Thymus (tissue), 14 donors: ENCODE measurements at places on chromosomes 6 and 20. TPM values are rescaled to one million over a fixed set of nuclear protein-coding genes. Genes with fewer than 3 reads are reported as not detected.

- DNase-seq, result no peak
Measured at GRCh38 chr6:2797564-2798031, 32.4 kb downstream of the WRNIP1 start.

DNA sequence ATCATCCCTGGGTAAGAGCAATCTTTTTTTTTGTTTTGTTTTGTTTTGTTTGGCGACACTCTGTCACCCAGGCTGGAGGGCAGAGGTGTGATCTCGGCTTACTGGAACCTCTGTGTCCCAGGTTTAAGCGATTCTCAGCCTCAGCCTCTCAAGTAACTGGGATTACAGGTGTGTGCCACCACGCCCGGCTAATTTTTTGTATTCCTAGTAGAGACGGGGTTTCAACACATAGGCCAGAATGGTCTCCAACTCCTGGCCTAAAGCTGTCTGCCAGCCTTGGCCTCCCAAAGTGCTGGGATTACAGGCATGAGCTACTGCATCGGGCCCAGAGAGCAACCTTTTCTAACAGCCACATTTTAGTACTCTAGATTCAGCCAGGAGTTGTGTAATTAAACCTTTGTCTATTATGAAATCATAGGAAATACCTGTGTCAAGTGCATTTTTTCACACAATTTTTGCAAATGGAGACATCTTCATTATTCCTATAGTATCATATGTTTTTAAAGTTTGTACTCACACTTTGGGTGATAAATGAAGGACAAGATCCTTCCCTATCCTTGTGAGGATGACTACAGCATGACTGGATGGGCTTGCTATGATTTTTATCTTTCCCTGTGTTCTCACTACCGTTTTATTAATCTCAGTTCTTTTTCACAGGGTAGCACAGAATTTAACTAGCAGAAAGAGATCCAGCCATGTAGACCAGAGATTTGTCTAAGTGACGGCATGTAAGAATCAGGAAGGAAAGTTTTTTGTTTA, 82.6 kb downstream of the OR2B2 start:
- DNase-seq, result no peak

DNA sequence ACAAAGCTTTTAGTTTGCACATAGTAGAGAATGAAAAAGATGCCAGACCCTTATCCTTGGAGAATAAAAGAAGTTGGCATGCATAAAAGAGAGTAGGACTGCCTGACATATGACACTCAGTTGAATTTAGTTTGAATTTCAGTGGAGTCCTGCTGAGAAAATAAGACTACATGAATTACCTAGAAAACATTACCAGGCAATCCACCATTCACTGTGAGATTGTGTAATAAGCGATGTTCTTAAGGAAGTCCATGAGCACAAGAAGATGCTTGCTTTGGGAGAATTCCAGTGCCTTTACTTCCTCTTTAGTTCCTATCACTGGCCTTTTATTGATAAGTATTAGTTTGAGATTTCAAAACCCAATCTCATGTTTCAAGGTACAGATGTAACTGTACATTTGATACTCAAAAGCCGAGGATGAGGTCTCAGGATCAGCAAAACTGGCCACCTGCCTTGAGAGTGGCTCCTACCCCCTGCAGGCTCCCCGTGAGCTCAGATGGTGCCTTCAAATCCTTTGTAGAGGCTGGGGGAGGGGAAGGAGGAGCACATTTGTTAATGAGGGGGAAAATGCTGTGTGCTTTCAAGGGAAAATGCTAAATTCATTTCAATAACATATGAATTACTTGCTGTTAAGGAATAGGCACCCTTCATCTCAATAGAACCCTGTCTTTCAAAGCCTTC, 11.2 kb upstream of the UNC93A start:
- DNase-seq, result no peak

GRCh38 chr6:44708208-44708607, 320.7 kb downstream of the CDC5L start:
- DNase-seq, result no peak

DNA sequence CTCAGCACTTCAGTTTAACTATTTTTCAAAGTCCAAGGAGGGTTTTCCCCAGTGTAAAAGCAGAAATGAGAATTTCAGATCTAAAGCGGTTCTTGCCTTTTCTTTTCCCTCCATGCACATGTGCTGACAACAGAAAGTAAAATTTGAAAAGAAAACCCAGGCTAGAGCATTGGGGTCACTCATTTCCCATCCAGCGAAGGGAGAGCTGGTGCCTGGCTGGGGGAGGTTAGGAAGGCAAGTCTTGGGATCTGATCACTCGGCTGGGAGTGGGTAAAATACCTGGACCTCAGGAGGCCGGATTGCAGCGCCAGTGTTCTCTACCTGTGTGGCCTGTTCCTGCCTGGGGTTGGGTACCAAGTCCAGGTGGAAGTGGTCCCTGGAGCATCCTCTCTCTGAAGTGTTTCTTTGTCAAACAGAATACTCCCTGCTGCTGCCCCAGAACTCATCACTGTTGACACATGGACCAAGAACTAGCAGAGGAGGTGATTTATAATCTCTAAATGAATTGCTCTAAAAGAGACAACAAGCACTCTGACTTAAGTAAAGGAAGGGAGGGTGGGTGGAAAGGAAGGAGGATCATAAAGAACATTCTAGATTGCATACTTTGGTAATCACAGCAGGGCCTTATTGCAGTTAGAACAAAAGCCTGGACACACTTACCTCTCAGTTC, 136.0 kb downstream of the MTHFD1L start:
- no peak for DNase-seq

- DNase-seq, result no peak
Measured at GRCh38 chr20:47262008-47262364, 94.5 kb downstream of the ZMYND8 start.

DNA sequence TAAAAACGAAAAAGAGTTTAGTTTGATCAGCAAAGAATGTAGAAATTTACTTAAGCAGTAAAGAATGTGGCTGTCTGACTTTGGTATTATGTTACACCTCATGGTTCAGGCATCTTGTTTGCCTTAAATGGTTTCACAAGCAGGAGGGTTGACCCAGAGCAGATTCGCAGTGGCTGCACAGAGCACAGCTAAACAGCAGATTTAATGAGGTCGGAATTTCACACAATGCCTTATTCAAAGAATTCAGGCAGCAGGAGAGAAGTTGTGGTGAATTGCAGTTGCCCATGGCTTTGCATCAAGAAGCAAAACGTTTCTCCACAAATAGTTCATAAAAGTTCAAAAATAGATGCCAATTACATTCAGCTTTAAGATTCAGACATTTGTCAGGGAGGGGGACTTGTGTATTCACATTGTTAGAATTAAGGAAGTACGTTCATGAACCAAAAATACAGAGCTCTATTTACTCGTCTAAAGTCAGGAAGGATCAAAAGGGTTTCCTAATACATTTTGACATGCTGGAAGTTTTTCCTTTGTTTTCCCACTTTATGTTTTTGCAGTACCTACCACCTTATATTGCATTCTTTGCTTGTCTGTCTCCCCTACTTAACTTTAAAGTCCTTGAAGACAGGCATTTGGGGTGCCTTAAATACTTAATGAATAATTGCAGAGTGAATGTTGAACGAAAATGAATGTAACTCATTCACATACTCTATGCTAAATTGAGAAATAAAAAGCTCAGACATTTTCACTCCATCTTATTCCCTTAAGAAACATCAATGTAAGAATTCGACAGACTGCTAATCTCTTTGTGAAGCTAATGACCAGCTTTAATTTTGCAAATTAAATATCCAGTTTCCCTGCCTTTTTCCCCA, 1163.6 kb upstream of the CITED2 start:
- DNase-seq, result no peak

- no peak for DNase-seq
Measured at GRCh38 chr6:151680846-151681432, 126.5 kb upstream of the ESR1 start.

DNA sequence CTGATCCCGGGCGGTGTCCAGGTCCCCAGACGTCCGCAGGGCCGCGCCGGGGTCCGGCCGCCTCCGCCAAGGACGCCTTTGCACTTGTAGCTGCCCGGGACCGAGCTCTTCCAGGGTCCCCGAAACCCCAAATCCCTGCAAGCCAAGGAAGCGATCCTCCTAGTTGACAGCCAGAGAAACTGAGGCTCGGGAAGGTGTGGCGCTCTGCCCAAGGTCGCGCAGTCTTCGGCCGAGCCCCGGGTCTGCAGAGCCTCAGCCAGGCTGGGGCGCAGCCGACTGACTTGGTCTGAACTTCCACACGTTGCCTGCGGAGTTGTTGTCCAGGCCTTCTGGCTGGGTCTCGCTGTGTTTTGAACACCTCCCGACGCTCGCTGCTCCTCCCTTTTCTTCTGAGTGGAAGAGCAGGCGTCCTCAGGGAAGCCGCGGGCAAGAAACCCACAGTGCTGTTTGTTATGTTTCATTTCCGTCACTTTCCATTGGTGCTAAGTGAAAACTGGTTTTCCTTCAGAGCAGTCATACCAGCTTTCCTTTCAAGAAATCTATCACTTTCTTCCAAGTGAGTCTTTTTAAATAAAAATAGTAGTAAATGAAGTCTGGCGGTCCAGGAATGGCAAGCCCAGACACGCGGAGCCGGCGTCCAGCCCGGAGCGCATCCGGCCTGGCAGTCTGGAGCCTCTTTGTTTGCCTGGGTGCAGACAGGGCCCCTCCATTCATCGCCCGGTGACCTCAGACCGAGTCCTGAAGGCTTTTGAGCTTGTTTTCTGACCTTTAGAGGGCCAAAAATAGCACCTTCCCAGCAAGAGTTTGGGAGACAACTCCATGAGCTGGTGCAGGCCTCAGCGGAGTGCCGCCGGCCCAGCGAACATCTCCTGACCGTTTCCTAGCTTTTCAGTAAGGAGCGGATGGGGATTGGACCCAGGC, 698 bp downstream of the FAM210B start:
- DNase-seq, result no peak

GRCh38 chr6:159654483-159655098, 38.5 kb downstream of the SOD2 start:
- DNase-seq, result peak; percentile 36

GRCh38 chr20:6767536-6768227, at the start of gene BMP2:
TSS of gene BMP2 (plus strand) at chr20:6767686. CDS start at chr20:6770127, 2,441 bp downstream.
- DNase-seq, result no peak

- DNase-seq, result no peak
Measured at GRCh38 chr20:44400671-44400969, 45.1 kb downstream of the HNF4A start.

- no peak for DNase-seq
Measured at GRCh38 chr6:25005010-25005409, 69.2 kb upstream of the RIPOR2 start.

DNA sequence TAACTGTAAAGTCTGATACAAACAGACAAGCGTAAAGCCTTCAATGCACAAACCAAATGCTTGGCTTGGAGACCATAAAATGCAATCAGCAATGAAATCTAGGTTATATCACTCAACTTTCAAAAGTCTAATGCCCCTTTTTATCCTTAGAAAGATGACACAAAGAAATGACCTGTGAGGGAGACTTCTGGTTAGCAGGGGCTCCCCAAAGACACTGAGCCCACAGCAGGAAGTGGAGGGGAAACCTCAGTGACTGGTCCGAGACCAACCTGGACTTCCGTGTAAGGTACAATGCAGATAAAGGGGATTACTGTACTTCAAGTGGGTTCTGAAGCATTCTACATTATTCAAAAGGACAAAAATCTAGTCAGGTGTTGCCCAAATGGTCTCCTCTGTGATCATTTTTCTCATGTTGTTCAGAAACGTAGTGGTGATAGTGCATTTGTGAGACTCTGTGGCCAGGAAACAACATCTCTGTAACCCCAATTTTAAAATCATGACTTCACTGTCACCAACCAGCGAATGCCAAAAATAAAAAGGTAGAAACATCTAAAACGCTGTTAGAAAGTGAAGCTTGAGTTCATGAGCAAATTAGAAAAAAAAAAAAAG, 88.2 kb downstream of the HIVEP2 start:
- DNase-seq, result no peak

- no peak for DNase-seq
Measured at GRCh38 chr6:15897063-15897876, 231.6 kb upstream of the MYLIP start.

DNA sequence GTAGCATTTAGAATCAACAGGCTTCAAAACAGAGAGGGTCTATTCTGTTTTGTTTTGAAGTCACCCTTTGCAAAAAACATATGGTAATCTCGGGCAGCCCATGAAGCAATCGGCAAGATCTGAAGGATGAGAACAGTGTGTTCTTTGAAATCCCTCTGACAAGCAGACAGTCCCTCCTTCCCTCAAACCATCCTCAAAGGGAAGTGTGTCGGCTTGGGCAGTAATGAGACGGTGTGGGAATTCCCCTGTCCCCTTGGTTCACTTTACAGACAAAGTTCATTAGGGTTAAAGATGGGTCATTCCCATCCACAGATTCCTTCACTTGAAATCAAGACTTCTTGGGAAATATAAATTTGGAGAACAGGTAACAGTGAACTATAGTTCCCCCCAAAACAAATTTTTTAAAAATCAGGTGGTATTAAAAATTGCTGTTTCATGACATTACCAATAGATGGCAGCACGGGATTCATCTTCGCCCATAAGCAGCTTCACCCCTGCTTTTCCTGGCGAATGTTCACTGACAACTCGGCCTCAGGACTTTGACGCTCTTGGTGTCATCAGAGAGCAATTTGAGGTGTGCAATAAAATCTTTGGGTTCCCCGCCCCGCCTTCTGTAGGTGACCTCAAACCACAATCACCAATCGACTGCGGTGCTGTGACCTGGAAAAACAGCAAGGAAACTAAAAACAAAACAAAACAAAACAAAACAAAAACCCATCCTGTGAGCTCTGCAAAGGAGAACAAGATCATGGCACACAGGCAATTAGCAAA, 159.3 kb upstream of the TNFAIP3 start:
- peak; percentile 86 for DNase-seq

GRCh38 chr6:52045033-52045432, 42.4 kb downstream of the PKHD1 start:
- no peak for DNase-seq

- no peak for DNase-seq
Measured at GRCh38 chr6:130167655-130168054, 55.1 kb downstream of the SAMD3 start.

The SIM1 gene
- total RNA-seq, result 0.05 TPM

The SIGLEC1 gene
- 0.90 TPM for total RNA-seq

The FAM217A gene
- under 0.01 TPM for total RNA-seq

The MRAP2 gene
- 1.6 TPM for total RNA-seq

The PPARD gene
- 2.3 TPM for total RNA-seq

The RPS18 gene
- total RNA-seq, result 5,201 TPM

The BACH2 gene
- total RNA-seq, result 12.3 TPM

The KIF13A gene
- total RNA-seq, result 8.5 TPM

The PRR18 gene
- 0.05 TPM for total RNA-seq

The SNPH gene
- total RNA-seq, result 0.71 TPM

The COL9A1 gene
- total RNA-seq, result 1.2 TPM

The GSTA2 gene
- total RNA-seq, result 0.14 TPM

The CST5 gene
- total RNA-seq, result not detected
